ENCODE measurements at places on chromosomes 1 and 21. TPM values are rescaled to one million over a fixed set of nuclear protein-coding genes. Genes with fewer than 3 reads are reported as not detected.

DNA sequence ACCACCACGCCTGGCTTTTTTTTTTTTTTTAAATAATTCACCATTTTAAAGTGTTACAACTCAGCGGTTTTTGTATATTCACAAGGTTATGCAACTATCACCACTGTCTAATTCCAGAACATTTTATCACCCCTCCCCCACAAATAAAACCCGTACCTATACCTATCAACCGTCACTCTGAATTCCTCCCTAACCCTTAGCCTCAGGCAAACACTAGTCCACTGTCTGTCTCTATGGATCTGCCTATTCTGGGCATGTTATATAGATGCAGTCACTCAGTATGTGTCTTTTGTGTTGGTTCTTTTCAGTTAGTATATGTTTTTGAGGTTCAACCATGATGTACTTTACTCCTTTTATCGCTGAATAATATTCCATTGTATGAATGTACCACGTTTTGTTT is 19.3 kb upstream of the GRHL3 start:
- no peak for DNase-seq

- no peak for DNase-seq
These were observed 28.5 kb upstream of the PRELP start for GRCh38 chr1:203447151-203447550.

GRCh38 chr1:21865943-21866706 is 54.1 kb downstream of the LDLRAD2 start:
- DNase-seq: no peak

The CSMD2 gene
- polyA plus RNA-seq: 0.41 TPM
